ENCODE measurements at places on chromosomes 5 and 9. TPM values are rescaled to one million over a fixed set of nuclear protein-coding genes. Genes with fewer than 3 reads are reported as not detected.

Gene ACTBL2
- polyA plus RNA-seq: not detected

- no peak for DNase-seq
These were observed 132.9 kb upstream of the CHD1 start for GRCh38 chr5:99061711-99062110.

- no peak for DNase-seq
These were observed 80.4 kb downstream of the LIX1 start for GRCh38 chr5:97062046-97062445.

Gene TAF11L10
- polyA plus RNA-seq: not detected

Gene DNM1
- 67.8 TPM for polyA plus RNA-seq

Gene ACTL7A
- polyA plus RNA-seq: not detected

- no peak for DNase-seq
These were observed 11.2 kb downstream of the POC5 start for GRCh38 chr5:75706016-75706415.

- DNase-seq: no peak
These were observed 46.3 kb downstream of the STC2 start for GRCh38 chr5:173281910-173282309.

DNA sequence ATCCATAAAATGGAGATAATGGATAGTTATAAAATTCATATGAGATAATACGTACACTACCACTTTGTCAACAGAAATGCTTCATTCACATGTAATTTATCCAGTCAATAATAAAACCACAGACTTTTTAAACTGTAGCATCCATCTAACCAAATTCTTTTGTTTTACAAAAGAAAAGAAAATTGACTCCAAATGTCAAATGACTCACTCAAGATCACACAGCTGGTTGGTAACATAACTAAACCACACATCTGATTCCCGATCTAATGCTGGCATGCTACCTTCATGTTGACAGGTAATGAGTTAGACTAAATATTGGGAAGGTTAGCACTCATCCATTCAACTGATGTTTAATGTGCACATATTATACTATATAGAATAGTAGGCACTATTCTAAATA is 4.9 kb downstream of the FRMD3 start:
- DNase-seq: no peak

Gene SPINK13
- polyA plus RNA-seq: 1.5 TPM

DNA sequence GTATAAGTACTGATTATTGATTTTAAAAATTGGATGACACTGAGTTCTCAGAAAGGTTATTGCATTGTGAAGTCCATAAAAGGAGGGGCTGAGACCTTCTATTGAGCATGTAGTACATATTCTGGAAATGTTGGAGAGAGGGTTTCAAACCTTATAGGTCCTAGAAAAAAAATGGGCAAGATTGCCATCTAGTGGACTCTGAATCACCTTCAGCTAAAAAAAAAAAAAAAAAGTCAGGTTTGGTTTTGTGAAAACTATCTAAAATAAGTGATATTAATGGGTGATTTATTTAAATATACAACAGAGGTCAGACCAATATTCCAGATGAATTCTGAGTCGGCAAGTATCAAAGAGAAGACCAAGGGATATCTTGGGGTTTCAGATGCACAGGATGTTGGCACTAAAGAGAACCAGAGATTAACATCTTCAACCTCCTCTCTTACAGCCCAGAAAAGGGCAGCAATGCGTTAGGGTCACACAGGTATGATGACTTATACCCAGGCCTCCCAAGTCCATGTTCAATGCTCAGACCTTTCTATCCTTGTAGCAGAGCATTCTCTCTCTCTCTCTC is 109.8 kb upstream of the NMUR2 start:
- DNase-seq: no peak

DNA sequence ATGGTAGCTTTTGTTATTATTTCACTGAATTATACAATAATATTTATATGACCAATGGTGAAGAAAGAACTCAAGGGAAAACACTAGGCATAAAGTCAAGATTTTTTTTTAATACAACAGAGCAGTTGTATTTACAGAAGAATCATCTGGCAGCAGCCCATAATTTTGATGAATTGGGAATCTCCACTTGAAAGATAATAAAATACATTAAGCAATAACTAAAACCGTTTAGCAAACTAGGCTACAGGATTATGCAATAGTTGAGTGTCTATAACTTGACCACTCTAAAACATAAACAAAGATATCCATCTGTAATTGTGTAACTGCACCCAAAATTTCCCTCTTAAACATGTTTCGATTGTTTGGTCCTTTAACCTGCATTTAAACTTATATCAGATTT is 80.8 kb downstream of the SNCAIP start:
- DNase-seq: peak; percentile 79

- no peak for DNase-seq
These were observed 15.4 kb upstream of the CERCAM start for GRCh38 chr9:128405077-128405779.

Gene PITX1
- polyA plus RNA-seq: 0.17 TPM

DNA sequence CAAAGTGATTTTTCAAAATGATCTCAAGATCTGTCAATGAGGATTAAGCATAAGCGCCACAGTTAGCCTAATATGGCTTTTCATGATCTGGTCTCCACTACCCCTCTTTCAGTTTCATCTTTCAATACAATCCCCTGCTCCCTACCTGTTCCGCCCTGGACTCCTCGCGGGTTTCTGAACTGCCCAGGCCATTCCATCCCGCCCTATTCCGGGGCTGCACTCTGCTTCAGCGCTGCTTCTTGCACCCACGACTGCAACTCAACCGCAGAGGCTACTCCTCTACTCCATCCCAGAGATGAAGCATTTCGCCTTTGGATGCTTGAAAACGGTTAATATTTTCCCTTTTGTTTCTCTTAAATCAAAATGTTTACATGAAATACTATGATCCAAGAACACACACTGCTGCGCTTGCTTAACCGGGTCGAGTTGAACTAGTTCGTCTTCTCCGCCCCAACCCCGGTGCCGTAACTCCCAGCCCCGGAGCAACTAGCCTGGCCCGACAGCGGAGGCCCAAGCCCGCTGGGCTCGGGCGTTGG is 716 bp upstream of the OTULIN start:
- peak; percentile 72 for DNase-seq

Gene GGTA1
- polyA plus RNA-seq: 9.5 TPM

DNA sequence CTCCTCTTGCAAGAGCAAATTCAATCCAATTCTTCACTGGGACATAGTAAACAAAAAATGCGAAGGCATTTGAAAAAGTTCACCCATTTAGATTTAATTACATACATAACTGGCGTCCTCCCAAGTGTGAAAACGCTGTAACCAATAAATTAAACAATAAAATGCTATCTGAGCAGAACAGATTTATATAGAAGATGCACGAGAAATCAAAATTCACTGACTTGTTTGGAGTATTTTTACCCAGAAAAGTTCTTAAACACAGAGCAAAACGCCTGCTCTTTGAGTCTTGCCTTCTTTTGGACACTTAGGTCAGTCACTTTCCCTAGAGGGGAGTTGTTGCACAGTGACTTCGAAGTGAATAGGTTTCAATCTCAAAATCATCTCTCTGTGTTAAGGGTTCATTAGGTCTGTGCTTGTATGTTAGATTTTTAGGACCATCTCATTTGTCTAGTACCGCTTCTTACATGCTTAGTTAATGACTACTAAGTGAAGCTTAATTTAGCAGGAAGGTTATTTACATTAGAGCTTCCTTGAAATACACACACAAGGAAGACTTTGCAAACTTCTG is 1.9 kb downstream of the ALDH1A1 start:
- DNase-seq: no peak
